ENCODE measurements at places on chromosomes 12 and 14.

DNA sequence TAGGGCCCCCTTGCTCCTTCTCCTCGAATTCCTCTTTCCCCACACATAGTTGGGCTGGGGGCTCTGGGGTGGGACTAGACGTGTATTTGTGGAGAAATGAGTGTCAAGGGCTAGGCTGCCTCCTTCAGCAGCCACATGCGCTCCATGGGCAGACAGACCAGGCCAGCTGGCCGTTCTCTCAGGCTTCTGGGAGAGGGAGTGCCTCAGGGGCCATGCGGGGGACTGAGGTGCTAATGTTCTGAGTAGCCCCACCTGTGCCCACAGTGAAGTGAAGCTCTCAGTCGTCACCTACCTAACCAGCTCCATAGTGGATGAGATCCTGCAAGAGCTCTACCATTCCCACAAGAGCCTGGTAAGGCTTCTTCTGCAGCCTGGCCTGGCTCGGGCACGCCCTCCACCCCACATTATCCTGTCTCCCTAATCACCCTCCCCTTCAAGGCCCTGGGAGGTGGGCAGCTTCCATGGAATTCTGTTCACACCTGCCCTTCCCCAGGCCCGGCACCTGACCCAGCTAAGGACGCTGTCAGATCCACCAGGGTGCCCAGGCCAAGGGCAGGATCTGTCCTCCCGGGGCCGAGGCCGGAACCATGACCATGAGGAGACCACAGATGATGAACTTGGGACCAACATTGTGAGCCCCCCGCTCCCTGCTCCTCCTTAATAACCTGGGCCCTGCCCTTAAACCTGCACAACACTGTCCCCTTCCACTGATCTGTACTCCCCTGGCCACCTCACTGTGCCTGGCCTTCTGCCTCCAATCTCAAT is 9.0 kb upstream of the CPNE6 start:
- no peaks in the 10 kb centered on the region for H3K27me3 ChIP-seq
- no peaks in the 10 kb centered on the region for H3K36me3 ChIP-seq
- no peak overlapping the region for H3K4me3 ChIP-seq
- DNase-seq = no peak
- H3K27ac ChIP-seq = no peak overlapping the region
- no peaks in the 10 kb centered on the region for H3K4me1 ChIP-seq

GRCh38 chr12:21813125-21813524 is 38.6 kb upstream of the KCNJ8 start:
- DNase-seq = no peak
- H3K36me3 ChIP-seq = no peaks in the 10 kb centered on the region
- H3K27ac ChIP-seq = no peak overlapping the region
- no peaks in the 10 kb centered on the region for H3K27me3 ChIP-seq

DNA sequence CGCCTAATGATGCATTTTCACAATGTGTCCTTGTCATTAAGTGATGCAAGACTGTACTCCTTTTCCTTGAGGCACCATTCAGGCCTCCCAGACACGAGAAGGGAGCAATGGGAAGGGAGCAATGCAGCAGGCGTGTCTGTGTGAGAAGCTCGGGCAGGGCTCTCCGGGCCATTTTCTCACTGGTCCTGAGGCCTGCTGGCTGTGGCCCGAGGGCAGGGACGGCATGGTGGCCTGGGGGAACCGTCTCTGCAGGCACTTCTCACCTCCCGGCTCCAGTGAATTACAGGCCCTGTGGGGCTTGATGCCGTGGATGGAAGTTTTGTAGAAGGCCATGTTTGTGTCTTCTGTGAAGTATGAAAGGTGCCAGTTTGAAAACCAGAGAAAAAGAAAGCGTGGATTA is 71.0 kb downstream of the ADGRD1 start:
- no peaks in the 10 kb centered on the region for H3K36me3 ChIP-seq
- DNase-seq = no peak
- no peaks in the 10 kb centered on the region for H3K4me1 ChIP-seq
- no peak overlapping the region for H3K27ac ChIP-seq
- no peak overlapping the region for H3K4me3 ChIP-seq

DNA sequence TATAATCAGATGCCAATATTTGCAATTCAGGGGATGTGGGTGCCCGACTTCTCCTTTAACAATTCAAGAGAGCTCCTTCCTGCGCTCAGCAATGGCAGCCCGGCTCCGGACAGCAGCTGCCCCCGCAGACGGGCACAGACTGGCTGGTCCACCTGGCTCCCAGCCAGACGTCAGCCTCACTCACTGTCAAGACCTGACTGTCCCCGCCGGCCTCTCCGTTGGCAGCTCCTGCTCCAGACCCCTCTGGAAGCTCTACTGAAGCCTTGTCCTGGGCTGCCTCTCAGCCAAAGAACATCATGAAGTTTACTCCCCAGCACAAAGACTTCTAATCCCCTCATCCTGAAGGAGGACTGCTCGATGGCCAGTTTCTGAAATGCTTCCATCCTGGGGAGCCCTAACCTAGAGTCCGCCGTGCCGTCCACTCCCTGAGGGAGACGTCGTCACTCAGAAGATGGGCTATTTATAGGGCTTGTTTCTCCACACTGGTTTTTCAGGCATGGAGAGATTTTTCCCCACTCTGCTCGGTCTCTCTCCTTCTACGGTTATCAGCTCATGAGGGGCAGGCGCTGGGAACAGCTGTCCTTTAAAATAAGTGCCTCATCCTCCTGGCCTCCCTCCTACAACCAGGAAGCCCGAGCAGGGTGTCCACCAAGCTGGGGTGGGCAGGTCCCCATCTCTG is 126.2 kb downstream of the RFLNA start:
- peaks cover 18% of the 10 kb centered on the region for H3K4me1 ChIP-seq
- no peak for DNase-seq
- no peak overlapping the region for H3K4me3 ChIP-seq

- H3K4me3 ChIP-seq = no peak overlapping the region
- H3K27me3 ChIP-seq = no peaks in the 10 kb centered on the region
- H3K4me1 ChIP-seq = peaks cover 18% of the 10 kb centered on the region
- no peak overlapping the region for H3K27ac ChIP-seq
- DNase-seq = no peak
Measured at GRCh38 chr14:89370381-89370780, 46.7 kb downstream of the FOXN3 start.

- H3K36me3 ChIP-seq = no peaks in the 10 kb centered on the region
- peaks cover 24% of the 10 kb centered on the region for H3K4me1 ChIP-seq
- no peak for DNase-seq
- H3K27me3 ChIP-seq = peaks cover 75% of the 10 kb centered on the region
- H3K27ac ChIP-seq = no peak overlapping the region
Measured at GRCh38 chr12:49342914-49343731, 3.6 kb upstream of the DNAJC22 start.

- H3K27me3 ChIP-seq = no peaks in the 10 kb centered on the region
- peaks cover 6% of the 10 kb centered on the region for H3K36me3 ChIP-seq
- peak overlapping the region; percentile 97 for H3K27ac ChIP-seq
Measured at GRCh38 chr14:24274101-24274543, 2.7 kb upstream of the RABGGTA start.

DNA sequence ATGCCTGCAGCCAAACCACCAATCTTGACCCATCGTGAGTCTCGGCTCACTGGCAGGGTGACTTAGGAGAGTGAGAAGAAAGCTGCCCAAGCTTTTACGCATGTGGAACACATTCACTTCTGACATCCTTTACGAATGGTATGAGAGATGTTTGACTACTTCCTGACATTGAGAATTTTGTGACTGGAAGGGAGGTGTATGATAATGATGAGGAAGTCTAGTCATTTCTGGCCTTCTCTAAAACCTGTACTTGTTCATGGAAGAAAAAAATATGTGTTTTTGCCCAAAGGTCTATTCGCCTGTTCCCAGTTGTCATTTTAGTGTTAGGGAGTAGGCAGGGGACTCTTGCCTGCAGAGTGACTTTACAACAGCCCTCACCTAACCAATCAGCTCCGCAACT is 227.2 kb upstream of the ATP2B1 start:
- H3K27ac ChIP-seq = no peak overlapping the region
- no peaks in the 10 kb centered on the region for H3K4me1 ChIP-seq
- H3K27me3 ChIP-seq = no peaks in the 10 kb centered on the region
- no peak for DNase-seq
- no peaks in the 10 kb centered on the region for H3K36me3 ChIP-seq

GRCh38 chr12:62910549-62911169 is 24.3 kb downstream of the PPM1H start:
- H3K27me3 ChIP-seq = no peaks in the 10 kb centered on the region
- H3K27ac ChIP-seq = no peak overlapping the region
- no peaks in the 10 kb centered on the region for H3K36me3 ChIP-seq
- no peak for DNase-seq
- no peak overlapping the region for H3K4me3 ChIP-seq
- no peaks in the 10 kb centered on the region for H3K4me1 ChIP-seq

DNA sequence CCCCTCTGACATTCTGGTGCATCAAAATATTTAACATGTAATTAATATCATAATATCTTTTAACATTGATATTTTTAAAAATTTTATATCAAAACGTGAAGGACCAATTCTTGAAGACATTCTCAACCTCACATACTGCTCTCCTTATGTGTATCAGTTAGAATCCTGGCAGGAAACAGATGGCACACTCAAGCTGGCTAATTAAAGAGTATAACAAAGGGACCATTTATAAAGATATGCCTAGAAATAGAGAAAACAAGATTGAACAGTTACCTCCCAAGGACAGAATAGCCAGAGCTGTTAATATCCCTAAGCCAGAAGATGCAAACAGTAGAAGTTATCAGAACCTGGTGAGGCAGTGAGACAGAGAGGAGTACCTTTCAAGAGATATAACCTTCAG is 368.7 kb downstream of the NELL2 start:
- no peak for DNase-seq
- H3K36me3 ChIP-seq = no peaks in the 10 kb centered on the region
- H3K4me1 ChIP-seq = no peaks in the 10 kb centered on the region
- H3K4me3 ChIP-seq = no peak overlapping the region

DNA sequence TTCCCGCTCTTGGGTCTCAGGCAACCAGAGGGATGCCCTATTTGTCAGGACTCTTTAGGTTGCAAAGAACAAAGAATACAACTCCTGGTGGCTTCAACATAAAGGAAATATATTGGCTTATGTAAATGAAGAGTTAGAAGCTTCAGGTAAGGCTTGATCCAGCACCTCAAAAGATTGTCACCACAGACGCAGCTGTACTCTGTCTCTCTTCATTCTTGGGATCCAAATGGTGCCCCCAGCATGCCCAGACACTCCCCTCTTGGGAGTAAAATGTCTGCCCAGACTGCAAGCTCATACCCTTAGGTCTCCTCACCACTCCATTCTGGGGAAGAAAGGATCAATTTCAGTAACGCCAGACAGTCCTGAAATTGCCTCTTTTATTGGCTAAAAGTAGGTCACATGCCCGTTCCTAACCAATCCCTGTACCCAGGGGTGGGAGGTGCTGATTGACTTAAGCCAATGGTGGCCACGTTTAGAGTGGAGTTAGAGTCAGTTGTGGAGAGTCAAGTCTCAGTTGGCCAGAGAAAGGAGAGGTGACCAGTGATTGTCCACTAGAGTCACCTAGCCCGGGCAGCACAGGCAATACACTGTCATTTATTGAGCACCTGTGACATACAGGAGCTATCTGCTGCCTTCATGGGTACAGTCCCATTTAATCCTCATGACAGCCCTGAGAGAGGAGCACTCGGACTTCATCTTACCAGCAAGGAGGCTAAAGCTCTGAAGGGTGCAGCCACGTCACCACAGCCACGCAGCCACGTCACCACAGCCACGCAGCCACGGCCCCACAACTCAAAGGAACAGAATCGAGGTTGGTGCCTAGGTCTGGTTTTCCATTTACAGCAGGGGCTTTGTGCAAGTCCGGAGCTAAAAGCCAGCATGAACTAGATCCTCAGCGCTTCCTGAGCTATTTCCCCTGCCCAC is 19.7 kb upstream of the BEGAIN start:
- no peaks in the 10 kb centered on the region for H3K4me1 ChIP-seq
- H3K27ac ChIP-seq = no peak overlapping the region
- no peak overlapping the region for H3K4me3 ChIP-seq

- DNase-seq = no peak
- H3K4me1 ChIP-seq = peaks cover 12% of the 10 kb centered on the region
Measured at GRCh38 chr12:24565300-24565699, 383.6 kb downstream of the BCAT1 start.

GRCh38 chr14:52846591-52846990 is 55.2 kb upstream of the GNPNAT1 start:
- H3K4me3 ChIP-seq = no peak overlapping the region
- no peak overlapping the region for H3K27ac ChIP-seq
- DNase-seq = no peak
- no peaks in the 10 kb centered on the region for H3K27me3 ChIP-seq
- no peaks in the 10 kb centered on the region for H3K36me3 ChIP-seq
- H3K4me1 ChIP-seq = peaks cover 4% of the 10 kb centered on the region

Data from keratinocyte (primary cell).